ENCODE measurements at places on chromosomes 4 and X.

DNA sequence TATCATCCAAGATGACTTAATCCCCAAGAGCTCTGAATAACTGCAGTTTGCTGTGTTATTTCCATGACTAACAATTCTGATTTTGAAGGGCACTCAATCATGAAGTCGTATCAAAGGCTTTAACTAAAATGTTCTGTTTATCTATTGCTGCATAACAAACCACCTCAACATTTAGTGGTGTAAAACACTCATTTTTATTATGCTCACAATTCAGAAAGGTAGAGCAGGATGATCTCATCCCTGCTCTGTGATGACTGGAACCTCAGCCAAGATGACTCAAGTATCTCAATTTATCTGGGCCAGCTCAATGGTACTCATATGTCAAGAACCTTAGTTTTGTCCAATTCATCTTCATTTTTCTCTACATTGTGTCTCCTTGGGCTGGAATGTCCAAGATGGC, 451.1 kb downstream of the PPARGC1A start:
- DNase-seq: no peak

DNA sequence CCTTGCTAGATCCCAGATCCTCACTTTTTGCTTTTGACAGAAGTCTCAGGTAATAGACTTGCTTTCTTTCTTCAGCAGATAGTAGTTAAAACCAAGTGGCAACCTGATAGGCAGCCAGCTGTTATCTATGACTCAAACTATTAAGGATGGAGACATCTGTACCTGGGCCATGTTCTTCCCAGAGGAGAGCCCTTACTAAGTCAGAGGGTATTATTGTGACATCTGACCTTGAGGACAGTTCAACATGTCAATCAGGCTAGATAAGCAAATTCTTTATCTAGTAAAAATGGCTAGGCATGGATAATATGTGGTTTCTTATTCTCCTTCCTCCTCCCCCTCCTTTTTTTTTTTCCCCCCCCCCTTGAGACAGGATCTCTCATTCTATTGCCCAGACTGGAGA, 39.2 kb downstream of the TRIM2 start:
- no peak for DNase-seq

DNA sequence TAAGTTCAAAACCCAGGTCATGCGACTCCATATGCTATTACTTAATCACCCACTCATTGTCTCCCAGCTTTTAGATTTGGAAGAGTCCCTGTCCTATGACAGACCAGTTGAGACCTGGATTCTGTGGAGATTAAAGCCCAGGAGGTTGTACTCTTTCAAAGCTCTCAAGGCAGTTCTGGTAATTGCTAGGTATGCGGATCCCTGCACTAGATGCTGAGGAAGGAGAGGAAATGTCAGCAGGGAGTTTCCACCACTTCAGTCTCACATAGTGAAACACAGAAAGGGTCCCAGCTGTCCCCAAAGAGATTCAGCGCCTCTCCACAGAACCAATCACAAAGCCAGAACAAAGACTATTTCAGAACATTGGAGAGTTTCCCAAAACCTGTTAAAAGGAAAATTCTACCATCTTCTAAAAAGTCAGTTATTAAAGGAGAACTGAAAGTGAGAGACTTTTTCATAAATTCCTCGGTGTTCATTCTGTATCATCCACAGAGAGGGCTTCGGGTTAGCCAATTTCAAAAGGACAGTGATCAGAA, 53.4 kb downstream of the IRF2 start:
- peak; percentile 41 for DNase-seq

- DNase-seq: no peak
Observed at GRCh38 chr4:23413631-23414030, 476.2 kb downstream of the PPARGC1A start.

DNA sequence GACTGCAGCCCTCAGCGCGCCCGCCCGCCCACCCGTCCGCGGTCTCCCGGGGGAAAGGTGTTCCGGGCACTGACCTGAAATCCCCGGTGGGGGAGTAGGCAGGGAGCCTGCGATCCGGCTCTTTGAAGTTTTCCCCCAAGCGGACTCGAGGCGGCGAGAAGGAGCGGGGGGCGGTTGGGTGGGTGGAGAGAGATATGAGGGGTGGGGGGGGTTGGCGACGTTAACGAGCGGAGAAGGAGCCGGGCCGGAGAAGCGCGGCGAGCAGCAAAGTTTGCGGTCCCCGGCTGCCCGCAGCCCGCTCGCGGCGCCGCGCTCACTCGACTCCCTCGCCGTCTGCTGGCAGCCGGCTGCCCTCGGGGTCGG, 636 bp downstream of the BCOR start:
- peak; percentile 46 for DNase-seq

DNA sequence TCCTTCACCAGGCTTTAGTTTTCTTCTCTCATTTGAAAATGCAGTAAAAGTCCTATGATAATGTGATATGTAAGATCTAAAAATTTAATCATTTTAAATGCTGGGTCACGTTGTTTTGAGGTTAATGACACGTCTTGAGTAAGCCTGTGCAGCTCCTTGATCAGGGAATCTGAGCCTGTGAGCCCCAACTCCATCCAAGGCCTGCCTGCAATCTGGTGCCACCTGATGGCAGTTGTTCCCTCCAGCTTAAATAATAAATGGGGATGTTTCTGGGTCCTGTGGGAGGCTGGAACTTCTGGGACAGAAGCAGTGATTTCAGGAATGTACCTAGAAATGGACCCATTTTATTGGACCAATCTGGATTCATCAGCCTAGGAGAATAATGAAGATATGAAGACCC, 455.4 kb upstream of the ADGRL3 start:
- no peak for DNase-seq

DNA sequence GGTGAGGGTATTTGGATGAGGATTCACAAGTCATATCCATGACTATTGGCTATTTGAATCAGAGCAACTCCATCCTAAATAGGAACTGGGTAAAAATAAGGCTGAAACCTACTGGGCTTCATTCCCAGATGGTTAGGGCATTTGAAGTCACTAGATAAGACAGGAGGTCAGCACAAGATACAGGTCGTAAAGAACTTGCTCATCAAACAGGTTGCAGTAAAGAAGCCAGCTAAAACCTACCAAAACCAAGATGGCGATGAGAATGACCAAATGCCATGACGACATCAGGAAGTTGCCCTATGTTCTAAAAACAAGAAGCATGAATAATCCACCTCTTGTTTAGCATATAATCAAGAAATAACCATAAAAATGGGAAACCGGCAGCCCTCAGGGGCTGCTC, 224.9 kb downstream of the PACRGL start:
- no peak for DNase-seq

- no peak for DNase-seq
Observed at GRCh38 chr4:25358515-25359275, 18.4 kb upstream of the ANAPC4 start.

DNA sequence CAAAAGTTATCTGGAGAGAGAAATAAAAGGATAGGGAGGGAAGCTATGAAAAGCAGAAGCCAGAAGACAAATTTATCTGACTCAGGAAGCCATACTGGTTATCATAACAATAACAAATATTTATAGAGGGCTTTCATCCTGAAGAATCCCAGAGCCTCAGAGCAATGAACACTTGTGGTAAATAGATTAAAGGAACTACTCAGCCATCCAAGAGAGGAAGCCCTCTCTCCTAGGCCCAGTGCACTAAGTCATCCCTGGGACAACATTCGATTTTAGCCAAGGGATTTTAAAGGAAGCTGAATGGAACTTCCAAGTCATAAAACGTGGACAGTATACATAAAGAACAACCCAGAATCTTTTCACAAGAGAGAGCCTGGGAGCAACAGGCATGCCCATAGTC, 76.9 kb downstream of the COL4A6 start:
- DNase-seq: no peak

DNA sequence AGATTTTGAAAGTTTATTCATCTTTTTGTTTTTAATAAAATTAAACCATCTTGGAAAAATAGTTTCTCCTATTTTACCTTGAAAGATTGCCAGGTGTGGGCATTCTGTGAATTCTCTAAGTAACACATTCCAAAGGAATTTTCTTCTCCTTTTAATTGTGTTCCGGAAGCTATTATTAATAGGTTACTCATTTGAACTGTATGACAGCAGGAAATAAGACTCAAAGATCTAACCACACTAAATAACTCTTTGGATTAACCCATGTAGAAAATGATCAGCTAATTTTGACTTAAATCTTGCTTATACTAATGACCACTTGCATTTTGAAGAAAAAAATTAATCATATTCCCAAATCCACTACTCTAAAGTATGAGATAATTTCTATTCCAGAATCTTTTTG, 17.6 kb upstream of the CCNI start:
- no peak for DNase-seq

- no peak for DNase-seq
Observed at GRCh38 chrX:72050011-72050410, 81.7 kb downstream of the RTL5 start.

Data from activated CD4-positive, alpha-beta memory T cell treated with anti-CD3 and anti-CD28 coated beads for 36 hours (primary cell).